ENCODE measurements at places on chromosomes 12 and 14.

DNA sequence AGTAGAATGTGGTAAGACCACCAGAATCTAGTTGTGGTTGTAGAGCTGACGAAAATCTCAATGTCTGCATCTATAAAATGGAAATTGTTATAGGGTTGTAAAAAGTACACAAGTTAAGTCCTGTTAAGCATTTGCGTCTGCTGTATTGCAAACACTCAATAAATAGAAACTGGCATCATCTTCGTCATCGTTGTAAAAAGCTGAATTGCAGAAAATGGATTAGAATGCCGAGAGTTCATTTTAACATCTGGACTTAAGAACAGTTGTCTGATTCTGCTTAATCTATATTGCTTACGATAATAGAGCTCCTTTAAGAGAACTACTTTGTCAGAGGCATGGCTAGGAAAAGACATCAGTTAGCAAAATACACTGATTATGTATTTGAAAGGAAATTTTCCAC is 33.2 kb downstream of the KCNMB4 start:
- no peak for DNase-seq
- H3K4me1 ChIP-seq, result no peaks in the 10 kb centered on the region
- H3K27me3 ChIP-seq, result no peaks in the 10 kb centered on the region

GRCh38 chr14:44654591-44654990 is 147.5 kb upstream of the FSCB start:
- DNase-seq, result no peak
- H3K4me1 ChIP-seq, result no peaks in the 10 kb centered on the region
- H3K27ac ChIP-seq, result no peak overlapping the region
- H3K4me3 ChIP-seq, result no peak overlapping the region

GRCh38 chr12:99092100-99092851 is 447.2 kb downstream of the APAF1 start:
- H3K4me1 ChIP-seq, result no peaks in the 10 kb centered on the region
- H3K27me3 ChIP-seq, result no peaks in the 10 kb centered on the region
- no peak for DNase-seq
- no peak overlapping the region for H3K27ac ChIP-seq

GRCh38 chr12:89414851-89415250 is 62.5 kb upstream of the DUSP6 start:
- H3K27me3 ChIP-seq, result no peaks in the 10 kb centered on the region
- DNase-seq, result no peak
- no peaks in the 10 kb centered on the region for H3K4me1 ChIP-seq

GRCh38 chr12:129305851-129306250 is 452.6 kb downstream of the GLT1D1 start:
- DNase-seq, result no peak
- no peaks in the 10 kb centered on the region for H3K36me3 ChIP-seq
- no peak overlapping the region for H3K4me3 ChIP-seq

DNA sequence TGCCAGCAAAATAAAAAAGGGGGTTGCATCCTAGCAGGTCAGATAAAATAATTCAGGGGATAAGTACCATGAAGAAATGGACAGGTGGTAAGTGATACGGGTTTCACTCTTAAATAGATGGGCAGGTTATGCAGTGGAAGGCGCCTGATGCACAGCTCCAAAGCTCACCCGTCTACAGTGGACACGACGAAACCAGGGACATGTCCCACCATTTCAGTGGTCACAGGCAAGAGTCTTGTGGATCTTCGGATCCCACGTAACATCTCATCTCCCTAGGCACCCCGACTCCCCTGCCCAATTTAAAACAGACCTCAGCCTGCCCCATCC is 60.5 kb downstream of the DDX51 start:
- H3K27me3 ChIP-seq, result no peaks in the 10 kb centered on the region
- no peak overlapping the region for H3K4me3 ChIP-seq
- no peaks in the 10 kb centered on the region for H3K36me3 ChIP-seq
- no peak overlapping the region for H3K27ac ChIP-seq
- H3K4me1 ChIP-seq, result peaks cover 13% of the 10 kb centered on the region
- DNase-seq, result no peak

GRCh38 chr12:116299665-116300328 is 22.3 kb upstream of the MED13L start:
- DNase-seq, result no peak
- H3K4me3 ChIP-seq, result no peak overlapping the region
- no peaks in the 10 kb centered on the region for H3K36me3 ChIP-seq
- H3K27me3 ChIP-seq, result no peaks in the 10 kb centered on the region
- H3K4me1 ChIP-seq, result peaks cover 12% of the 10 kb centered on the region

DNA sequence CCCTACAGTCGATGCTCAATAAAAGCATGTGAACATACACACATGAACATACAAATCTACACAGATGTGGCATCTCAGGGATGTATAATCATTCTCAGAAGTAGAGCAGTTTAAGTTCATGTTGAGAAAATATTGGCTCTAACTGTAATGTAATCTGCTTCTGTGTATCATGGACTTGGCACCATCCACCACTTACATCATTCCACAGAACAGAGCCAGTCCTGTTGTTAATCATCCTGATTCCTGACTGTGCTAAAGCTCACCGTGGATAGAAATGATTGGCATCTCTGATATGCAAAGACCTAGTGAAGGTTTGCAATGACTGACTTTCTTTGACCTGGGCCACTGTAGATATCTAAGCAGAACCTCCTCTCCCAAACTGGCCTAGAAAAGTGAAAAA is 1141.3 kb downstream of the BCL11B start:
- H3K36me3 ChIP-seq, result no peaks in the 10 kb centered on the region
- no peak for DNase-seq
- H3K4me1 ChIP-seq, result no peaks in the 10 kb centered on the region
- no peak overlapping the region for H3K4me3 ChIP-seq
- H3K27me3 ChIP-seq, result no peaks in the 10 kb centered on the region

DNA sequence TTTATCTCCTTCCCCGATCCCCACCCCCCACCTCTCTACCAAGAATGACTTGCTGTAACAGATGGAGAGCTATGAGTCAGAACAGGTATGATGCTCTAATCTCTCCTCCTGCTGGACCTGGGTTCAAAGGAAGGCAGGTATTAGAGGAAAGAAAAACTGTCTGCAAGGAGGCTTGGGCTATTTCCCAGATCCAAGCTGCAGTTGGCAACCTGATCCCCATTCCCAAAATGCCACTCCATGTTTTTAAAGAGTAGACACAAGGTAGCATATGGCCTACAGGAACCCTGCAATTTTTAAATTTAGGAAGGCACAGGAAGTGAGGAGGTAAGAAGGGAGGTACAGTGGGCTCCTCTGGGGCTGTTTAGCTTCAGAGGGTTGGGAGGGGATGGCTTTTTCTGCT is 33.0 kb downstream of the SRRM4 start:
- DNase-seq, result no peak
- H3K4me1 ChIP-seq, result no peaks in the 10 kb centered on the region
- no peaks in the 10 kb centered on the region for H3K36me3 ChIP-seq
- H3K4me3 ChIP-seq, result no peak overlapping the region

GRCh38 chr12:71243370-71243769 is 85.6 kb upstream of the TSPAN8 start:
- H3K27ac ChIP-seq, result no peak overlapping the region
- no peak for DNase-seq
- H3K27me3 ChIP-seq, result no peaks in the 10 kb centered on the region

DNA sequence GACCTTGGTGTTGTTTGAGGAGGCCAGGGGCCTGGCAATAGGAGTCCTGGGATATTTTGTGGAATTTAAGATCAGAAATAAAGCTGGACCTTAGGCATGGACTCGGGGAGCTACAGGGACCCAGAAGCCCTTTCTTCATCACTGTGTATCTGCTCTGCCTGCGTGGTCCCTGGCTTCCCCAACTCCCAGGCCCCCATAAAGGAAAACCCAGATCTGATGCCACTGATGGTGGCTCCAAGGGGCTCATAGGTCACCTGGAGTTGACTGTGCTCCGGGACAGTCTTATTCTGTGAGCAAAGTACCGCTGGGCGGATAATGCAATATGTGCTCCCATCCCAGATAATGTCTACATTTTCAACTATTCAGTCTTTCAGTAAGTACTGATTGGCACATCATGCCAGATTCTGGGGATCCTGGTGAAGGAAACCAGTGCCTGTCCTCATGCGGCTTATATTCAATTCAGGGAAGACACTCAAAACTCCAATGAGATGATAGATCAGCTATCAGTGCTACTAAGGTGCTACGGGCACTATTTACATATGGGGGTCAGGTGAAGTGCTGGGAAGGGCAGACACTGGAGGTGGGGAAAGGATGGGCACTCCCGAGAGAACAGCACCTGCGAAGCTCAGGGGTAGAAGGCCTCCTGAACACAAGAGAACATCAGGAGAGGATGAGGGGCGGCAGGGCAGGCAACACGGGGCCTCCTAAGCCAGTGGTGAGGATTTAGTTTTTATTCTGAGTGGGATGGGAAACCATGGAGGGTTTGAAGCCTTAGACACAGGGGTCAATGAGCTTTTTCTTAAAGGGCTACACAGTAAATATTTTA is 5.5 kb upstream of the SELPLG start:
- no peaks in the 10 kb centered on the region for H3K27me3 ChIP-seq
- no peak for DNase-seq
- H3K4me3 ChIP-seq, result no peak overlapping the region
- H3K36me3 ChIP-seq, result no peaks in the 10 kb centered on the region
- peaks cover 5% of the 10 kb centered on the region for H3K4me1 ChIP-seq

DNA sequence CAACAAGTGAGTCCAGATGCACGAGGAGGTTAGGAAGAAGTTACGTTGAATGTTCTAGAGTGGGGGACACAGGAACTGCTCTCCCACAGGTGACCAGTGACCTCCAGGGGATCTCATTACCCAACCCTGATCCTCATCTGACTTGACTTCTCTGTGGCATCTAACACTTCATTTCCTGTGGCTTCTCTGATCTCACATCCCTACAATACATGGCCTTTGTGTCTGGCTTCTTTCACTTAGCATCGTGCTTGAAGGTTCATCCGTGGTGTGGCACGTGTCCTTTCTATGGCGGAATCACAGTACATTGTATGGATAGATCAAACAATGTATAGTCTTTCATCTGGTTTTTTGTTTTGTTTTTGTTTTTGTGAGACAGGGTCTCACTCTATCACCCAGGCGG is 19.3 kb downstream of the CFAP251 start:
- no peak overlapping the region for H3K27ac ChIP-seq
- no peaks in the 10 kb centered on the region for H3K27me3 ChIP-seq
- H3K4me1 ChIP-seq, result no peaks in the 10 kb centered on the region
- no peak for DNase-seq
- H3K36me3 ChIP-seq, result no peaks in the 10 kb centered on the region
- no peak overlapping the region for H3K4me3 ChIP-seq

DNA sequence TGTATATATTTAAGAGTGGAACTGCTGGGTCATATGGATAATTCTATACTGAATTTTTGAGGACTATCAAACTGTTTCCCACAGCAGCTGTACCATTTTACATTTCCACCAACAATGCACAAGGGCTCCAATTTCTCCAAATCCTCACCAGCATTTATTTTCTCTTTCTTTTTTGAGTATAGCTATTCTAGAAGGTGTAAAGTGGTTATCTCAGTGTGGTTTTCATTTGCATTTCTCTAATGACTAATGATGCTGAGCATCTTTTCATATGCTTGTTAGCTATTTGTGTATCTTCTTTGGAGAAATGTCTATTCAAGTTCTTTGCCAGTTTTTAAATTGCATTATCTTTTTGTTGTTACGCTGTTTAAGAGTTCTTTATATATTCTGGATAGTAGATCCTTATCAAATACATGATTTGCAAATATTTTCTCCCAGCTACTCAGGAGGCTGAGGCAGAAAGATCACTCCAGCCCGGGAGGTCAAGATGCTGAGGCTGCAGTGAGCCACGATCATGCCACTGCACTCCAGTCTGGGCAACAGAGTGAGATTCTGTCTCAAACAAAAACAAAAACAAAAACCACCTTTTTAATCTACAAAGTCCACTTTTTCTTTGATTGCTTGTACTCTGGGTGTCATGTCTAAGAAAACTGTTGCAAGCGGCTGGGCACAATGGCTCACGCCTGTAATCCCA is 32.8 kb downstream of the GTF2A1 start:
- peaks cover 3% of the 10 kb centered on the region for H3K4me1 ChIP-seq
- no peak overlapping the region for H3K4me3 ChIP-seq
- H3K27me3 ChIP-seq, result no peaks in the 10 kb centered on the region
- no peaks in the 10 kb centered on the region for H3K36me3 ChIP-seq
- H3K27ac ChIP-seq, result no peak overlapping the region
- DNase-seq, result no peak

DNA sequence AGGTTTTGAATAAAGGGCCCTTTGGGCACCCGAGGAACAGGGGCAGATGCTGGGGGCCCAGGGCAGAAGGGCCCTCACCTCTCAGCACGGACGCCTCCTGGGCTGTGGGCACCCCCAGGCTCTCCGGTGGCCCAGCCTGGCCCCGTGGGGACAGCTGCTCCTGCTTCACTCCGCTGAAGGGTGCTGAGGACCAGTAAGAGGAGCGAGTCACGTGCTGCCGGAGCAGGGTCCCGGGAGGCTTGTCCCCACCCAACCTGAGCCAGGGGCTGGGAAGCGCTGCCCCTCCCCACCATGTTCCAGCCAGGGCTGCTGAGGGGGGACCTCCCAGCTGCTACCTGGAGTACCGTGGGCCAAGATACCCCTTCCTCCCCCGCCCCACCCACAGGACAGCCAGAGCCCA is 59.5 kb downstream of the RFLNA start:
- no peak overlapping the region for H3K27ac ChIP-seq
- H3K4me1 ChIP-seq, result peaks cover 23% of the 10 kb centered on the region
- DNase-seq, result no peak
- peaks cover 27% of the 10 kb centered on the region for H3K36me3 ChIP-seq
- no peaks in the 10 kb centered on the region for H3K27me3 ChIP-seq

- H3K36me3 ChIP-seq, result peaks cover 1% of the 10 kb centered on the region
- H3K4me1 ChIP-seq, result peaks cover 14% of the 10 kb centered on the region
- no peak overlapping the region for H3K4me3 ChIP-seq
- DNase-seq, result no peak
- H3K27me3 ChIP-seq, result no peaks in the 10 kb centered on the region
Measured at GRCh38 chr14:101072945-101073597, 169.5 kb upstream of the RTL1 start.

- no peaks in the 10 kb centered on the region for H3K4me1 ChIP-seq
- no peak overlapping the region for H3K27ac ChIP-seq
- no peaks in the 10 kb centered on the region for H3K36me3 ChIP-seq
- no peak for DNase-seq
- no peak overlapping the region for H3K4me3 ChIP-seq
Measured at GRCh38 chr12:42868291-42868690, 278.7 kb upstream of the PRICKLE1 start.

DNA sequence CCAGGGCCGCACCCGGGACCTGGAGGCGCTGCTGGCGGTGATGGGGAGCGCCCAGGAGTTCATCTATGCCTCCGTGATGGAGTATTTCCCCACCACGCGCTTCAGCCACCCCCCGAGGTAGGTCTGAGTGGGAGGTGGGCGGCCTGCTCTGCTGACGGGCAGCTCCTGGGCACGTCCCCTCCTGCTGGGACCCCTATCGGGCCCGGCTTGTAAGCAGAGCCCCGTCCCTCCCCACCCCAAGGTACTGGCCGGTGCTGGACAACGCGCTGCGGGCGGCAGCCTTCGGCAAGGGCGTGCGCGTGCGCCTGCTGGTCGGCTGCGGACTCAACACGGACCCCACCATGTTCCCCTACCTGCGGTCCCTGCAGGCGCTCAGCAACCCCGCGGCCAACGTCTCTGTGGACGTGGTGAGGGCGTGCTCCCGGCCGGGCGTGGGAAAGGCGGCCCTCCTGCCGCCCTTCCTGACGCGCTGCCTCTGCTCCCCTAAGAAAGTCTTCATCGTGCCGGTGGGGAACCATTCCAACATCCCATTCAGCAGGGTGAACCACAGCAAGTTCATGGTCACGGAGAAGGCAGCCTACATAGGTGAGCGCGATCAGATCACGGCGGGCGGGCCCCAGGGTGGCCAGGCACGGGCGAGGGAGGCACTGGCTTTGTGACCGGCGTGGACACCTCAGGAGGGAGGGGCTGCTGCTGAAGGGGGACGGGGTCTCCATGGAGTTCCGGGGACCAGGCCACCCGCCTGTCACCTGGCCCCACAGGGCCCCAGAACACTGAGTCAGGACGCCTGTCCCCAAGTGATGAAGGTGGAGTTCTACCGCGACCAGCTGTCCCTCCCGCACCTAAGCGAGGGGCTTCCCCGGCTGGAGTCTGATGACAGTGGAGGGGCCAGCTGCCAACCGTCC is 7.3 kb downstream of the PLD4 start:
- no peaks in the 10 kb centered on the region for H3K36me3 ChIP-seq

Measured in body of pancreas (tissue), 4 donors.